ENCODE measurements at places on chromosomes 3 and 15.

- DNase-seq: no peak
Observed at GRCh38 chr3:120838441-120839091, 69.4 kb upstream of the STXBP5L start.

GRCh38 chr3:107660306-107660976 is 137.7 kb downstream of the BBX start:
- no peak for DNase-seq

DNA sequence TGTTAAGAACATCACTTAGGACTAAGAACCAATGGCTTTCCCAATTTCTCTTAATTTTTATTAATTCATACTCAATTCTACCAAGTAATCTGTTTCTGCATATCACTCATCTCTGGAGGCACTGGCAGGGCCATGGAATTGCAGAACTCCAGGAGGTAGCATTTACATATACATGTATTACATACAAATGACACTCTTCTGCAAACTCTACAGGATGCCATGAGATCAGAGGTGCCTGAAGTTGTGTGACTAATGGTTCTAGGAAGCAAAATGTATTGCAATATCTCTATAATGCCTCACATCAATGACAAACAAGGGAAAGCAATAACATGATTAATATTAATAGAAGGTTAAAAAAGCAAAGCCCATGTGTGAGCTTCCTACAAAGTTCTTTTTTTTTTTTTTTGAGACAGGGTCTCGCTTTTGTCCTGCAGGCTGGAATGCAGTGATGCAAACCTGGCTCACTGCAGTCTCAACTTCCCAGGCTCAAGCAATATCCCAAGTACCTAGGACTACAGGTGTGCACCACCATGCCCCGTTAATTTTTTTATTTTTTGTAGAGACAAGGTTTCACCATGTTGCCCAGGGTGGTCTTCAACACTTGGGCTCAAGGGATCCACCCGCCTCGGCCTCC is 33.0 kb downstream of the DENND6A start:
- DNase-seq: no peak

DNA sequence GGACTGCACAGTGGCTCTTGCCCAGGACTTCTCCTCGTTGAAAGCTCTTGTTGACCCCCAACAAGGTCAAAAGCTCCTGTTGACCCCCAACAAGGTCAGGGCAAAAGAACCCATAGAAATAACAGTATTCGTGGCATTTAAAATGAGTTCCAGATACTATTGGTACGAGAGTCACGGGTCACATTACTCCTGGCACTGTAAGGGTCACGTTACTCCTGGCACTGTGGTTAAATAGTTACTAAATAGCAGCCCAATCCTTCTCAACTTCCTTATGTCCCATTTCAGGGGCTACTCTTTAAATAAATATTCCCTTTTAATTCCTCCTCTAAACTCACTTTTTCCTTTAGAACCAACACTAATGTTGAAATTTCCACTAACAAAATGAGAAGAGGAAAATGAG is 18.2 kb upstream of the ADCY5 start:
- DNase-seq: no peak

- DNase-seq: no peak
Observed at GRCh38 chr15:74042603-74043424, 39.5 kb downstream of the GOLGA6A start.

DNA sequence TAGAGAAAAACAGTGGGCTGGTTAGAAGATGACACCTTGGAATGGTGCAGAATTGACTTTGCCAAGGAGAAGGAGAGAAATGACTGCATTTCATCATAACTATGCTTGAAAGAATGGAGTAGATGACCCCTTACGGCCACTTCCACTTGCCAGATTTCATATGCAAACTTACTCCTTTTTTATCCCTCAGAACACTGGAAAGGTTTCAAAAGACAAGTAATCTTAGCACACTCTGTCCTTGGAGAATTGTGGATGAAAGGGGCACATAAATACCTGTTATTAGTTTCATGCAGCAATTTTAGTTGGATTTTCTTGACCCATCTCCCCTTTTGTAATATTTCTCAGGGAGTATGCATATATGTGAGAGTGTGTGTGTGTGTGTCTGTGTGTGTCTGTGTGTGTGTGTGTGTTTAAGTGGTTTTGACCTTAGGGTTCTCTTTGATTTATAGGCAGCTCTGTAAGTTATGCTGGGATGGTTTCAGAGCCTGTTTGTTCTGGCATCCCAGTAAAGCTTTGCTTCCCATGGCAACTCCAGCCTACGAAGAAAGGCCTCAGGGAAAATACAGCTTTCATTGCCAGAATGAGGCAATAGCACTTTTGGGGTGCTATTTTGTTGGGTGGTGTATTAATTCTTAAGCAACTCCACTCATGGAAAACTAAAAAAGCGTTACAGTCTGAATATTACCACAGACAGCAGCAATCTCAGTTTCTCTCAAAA is 122.2 kb upstream of the TP63 start:
- no peak for DNase-seq

DNA sequence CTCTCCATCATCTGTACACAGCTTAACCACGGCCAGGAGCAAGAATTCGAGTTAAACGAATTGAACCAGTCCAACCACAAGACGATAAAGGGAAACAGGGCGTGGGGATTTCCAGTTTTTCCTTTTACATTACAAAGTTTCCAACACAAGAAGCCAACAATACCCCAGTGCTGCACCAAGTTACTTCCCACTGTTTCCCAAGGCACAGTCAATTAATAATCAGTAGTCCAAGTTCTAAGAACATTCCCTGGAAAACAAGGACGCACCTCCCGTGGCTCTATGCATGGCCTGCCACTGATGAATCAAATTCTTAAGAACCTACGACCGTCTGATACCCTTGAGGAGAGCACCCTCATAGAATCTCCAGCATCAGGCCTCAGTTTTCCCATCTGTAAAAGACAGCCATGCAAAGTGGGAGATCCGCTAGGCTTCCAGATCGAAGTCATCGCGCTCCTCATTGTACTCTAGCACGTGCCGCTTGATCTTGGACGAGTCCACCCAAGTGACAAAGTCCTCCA is 774 bp downstream of the IMP3 start:
- DNase-seq: no peak

GRCh38 chr3:156230278-156230900 is 110.0 kb downstream of the KCNAB1 start:
- DNase-seq: no peak

DNA sequence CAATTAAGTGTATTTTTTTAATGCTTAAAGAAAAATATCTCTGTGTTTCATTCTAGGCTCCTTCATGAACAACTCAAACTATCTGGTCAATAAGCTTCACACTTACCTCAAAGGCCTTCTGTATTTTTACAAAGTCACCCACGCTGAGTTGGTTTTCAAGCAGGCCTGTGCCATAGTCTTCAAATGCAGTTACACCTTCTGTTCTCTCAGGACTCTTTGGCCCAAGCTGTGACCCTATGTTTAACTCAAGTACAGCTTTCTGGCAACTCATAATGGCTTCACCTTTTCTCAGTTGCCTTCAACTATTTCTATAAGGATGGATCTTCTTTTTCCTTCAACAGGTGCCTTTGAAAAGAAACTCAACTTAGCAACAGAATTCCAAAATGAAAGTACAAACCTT is 587 bp downstream of the WDR49 start:
- DNase-seq: no peak

- DNase-seq: no peak
Observed at GRCh38 chr15:56454836-56455235, 10.1 kb downstream of the MNS1 start.

GRCh38 chr3:70984776-70985482 is 598.6 kb downstream of the FOXP1 start:
- DNase-seq: no peak

DNA sequence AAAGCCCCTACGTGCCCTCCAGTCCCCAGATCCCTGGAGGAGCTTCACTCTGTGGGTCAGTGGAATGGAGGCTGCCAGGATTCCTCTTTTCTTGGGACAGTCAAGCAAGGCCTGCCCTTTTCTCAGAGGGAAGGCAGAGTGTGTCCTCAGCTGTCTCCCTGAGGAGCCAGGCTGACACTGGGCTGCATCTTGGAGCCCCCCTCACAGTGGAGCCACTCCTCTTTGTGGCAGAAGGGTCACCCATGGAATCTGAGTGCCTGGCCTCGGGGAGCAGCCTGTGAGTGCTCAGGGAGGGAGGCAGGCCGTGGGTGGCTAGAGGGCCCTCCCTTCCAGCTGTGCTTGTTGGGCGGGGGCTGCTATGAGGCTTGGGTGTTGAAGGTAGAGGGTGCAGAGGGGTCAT is 41.2 kb downstream of the BOC start:
- DNase-seq: no peak

DNA sequence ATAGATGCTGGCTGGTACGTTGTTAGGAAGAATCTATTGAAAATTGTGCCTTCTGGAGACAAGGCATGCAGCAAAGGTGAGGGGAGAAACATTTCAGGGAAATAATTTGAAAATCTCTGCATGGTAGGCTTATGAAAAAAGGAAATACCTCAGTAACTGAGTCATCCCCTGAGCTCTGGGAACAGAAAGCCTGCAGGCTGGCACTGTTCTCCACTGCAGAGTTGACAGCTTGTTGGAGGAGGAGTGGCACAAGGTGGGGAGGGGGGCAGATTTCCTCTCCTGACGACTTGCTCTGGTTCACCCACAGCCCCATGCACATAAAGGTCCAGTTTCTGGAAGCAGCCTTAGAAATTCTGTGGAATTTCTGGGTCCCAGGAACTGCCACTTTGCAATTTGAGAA is 179.4 kb downstream of the ABHD5 start:
- no peak for DNase-seq

- no peak for DNase-seq
Observed at GRCh38 chr3:32821686-32822296, 4.0 kb downstream of the TRIM71 start.

- no peak for DNase-seq
Observed at GRCh38 chr15:49024840-49025239, 21.4 kb downstream of the SECISBP2L start.

GRCh38 chr3:115082260-115082659 is 64.8 kb downstream of the ZBTB20 start:
- no peak for DNase-seq

DNA sequence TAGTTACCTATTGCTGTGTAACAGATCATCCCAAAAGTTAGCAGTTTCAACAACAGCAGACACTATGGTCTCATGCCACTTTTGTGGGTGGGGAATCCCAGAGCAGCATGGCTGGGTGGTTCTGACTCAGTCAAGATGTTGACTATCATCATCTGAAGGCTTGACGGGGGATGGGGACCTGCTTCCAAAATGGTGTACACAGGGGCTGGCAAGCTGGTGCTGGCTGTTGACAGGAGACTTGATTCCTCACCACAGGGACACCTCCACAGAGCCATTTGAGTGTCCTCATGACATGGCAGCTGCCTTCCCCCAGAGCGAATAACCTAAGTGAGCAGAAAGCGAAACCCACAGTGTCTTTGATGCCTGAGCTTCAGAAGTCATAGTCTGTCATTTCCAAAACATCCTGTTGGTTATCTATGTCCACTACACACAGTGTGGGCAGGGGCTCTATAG is 19.1 kb downstream of the DNAJB8 start:
- peak; percentile 45 for DNase-seq

DNA sequence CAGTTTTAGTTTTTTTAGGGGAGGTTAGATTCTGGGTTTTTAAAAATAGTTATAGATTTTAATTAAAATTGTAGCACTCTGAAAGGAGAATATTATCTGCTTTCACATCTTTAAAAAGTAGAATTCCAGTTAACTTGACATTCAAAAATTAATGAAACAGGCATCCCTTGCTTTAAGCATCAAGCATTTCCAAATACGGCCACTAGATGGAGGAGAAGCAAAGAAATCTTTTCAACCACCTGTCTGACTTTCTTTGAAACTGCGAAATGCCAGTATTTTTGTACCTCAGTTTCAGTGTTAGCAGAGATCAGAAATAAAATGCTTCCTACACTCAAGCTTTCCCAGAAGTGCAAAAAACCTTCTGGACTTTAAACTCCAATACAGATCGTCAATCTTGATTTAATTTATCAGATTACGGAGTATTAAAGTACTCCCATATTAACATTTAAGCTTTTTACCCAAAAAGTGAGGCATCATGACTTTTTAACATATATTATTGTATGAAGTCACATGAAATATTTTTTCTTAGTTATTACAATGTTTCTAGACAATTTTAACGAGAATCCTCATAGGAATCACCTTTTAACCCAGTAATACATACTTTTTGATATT is 153.3 kb downstream of the P3H2 start:
- DNase-seq: no peak

DNA sequence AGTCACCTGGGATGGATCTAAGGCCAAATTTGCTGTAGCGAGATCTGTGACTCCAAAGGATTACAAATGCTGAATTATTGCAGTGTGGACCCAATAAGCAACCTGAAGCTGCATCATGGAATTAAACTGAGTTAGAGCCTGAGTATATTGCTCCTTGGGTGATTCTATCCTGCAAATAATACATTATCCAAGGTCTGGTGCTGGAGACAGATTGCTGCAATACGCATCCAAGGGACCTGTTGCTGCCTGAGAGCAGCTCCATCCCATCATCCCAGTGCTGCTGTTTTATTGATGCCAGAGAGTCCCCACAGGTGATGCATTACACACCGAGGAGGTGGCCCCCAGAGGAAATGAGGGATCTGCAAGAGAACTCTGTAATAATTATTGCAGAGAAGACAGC is 31.6 kb upstream of the PCSK6 start:
- no peak for DNase-seq

- peak; percentile 65 for DNase-seq
Observed at GRCh38 chr15:92848852-92849598, 51.1 kb upstream of the CHD2 start.

- DNase-seq: no peak
Observed at GRCh38 chr15:54812383-54812782, 384.4 kb downstream of the RSL24D1 start.

GRCh38 chr15:58486564-58486963 is 54.8 kb downstream of the LIPC start:
- no peak for DNase-seq

GRCh38 chr15:70279096-70279495 is 181.4 kb upstream of the TLE3 start:
- DNase-seq: no peak

- DNase-seq: no peak
Observed at GRCh38 chr3:184946917-184947316, 135.0 kb downstream of the VPS8 start.

DNA sequence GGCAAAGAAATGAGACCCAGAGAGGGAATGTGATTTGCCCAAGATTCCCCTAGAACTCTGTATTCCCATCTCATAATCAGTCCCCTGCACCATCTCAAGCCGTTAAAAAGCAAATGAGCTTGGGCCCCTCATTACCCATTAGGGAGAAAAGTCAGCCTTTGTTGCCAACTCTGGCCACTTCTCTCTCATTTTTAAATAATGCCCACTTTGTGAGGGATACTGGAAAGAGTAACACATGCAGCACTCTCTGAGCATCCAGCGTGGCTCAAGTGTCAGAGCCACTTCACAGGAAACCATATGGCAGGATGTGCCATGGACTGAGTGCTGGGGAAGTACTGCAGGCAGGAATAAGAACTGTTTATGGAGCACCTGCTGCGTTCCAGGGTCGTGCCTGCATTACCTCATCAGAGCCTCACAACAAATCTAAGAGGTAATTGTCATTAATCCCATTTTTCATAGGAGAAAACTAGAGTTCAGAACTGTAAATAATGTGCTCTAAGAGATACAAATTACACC is 49.8 kb upstream of the SLC6A1 start:
- DNase-seq: no peak

- DNase-seq: no peak
Observed at GRCh38 chr15:73888224-73889041, 15.1 kb downstream of the TBC1D21 start.

All from GM12878 (cell line).